Heart right ventricle (tissue), 16 donors: ENCODE measurements at places on chromosomes 12 and 14.

DNA sequence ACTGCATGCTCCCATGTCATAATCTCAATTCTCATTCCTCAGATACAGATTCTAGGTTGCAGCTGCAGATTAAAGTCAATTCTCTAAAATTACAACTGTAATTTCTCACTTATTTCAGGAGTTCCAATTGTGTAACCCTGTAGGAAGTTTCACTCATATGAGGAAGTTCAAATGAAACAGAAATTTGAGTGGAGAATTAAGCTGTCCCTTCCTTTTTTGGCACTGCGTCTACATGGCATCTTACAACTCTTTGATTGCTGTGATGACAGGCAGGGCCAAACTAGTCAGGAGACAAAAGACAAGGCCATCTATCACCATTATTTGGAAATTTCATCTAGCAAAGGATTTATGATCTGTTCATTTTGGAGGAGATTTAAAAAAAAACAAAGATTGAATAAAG is 13.3 kb upstream of the GRIP1 start:
- no peak for DNase-seq

- peak; percentile 44 for DNase-seq
These were observed 759 bp downstream of the NFYB start for GRCh38 chr12:104137001-104137901.

DNA sequence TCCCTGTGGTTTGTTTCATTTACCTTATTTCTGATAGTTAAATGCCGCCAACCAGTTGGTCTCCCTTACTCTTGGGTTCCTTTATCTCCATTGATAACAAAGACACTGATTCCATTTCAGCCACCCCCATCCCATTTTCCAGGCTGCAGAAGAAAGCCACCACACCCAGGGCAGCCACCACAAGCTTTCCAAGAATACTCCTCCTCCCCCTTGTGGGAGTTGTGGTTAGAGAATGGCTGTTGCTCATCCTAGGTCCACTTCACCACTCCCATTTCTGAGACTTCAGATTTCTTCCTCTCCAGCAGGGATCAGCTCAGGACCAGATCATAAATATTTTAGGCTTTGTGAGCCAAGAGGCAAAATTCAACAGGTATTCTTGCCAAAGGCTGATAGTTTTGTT is 73.9 kb downstream of the ANO4 start:
- DNase-seq = no peak

DNA sequence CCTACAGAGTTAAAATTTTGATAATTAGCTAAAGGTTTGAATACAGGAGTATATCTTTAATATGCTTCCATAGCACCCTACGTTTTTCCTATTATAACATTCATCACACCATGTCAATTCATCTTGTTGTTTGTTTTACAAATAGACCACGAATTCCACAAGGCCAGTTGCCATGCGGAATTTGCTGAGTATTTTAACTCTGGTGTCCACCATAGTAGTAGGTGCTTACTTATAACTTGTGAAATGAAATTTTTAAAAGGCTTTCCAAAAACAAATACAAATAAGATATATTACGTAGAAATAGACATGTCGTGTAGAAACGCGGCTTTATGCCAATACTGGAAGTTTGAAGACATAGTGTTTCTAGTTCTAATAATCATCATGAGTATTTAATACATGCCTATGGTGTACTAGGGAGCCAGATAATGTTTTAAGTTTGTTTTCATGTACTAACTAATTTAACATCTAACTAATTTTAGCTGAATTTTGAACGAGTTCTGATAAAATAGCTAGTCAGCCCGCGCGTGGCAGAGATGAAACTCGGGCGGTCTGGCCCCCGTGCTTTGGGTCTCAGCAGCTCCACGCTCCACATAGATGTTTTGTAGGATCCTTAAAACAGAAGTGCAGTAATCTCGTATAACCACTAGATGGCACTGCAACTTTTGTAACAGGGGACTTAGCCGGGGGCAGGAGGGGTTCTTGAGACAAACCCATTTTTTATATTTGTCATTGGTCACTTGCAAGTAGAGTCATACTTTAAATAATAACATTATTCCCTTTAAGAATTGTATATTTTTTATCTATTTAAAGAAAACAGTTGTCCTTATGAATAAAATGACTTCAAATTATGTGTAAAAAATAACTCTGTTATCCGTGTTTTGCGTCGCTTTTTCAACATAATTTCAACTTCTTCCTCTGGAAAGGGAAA is 10.2 kb downstream of the CD69 start:
- peak; percentile 48 for DNase-seq

DNA sequence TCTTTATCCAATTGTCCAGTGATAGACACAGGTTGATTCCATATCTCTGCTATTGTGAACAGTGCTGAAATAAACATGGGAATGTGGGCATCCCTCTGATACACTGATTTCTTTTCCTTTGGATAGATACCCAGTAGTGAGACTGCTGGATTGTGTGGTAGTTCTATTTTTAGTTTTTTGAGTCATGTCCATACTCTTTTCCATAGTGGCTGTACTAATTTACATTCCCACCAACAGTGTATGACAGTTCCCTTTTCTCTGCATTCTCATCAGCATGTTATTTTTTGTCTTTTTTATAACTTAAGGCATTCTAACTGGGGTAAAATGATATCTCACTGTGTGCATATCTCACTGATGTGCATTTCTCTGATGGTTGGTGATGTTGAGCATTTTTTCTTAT is 24.8 kb upstream of the VASH1 start:
- no peak for DNase-seq

GRCh38 chr12:5076761-5077160 is 33.1 kb downstream of the KCNA5 start:
- peak; percentile 33 for DNase-seq

- DNase-seq = no peak
These were observed 14.2 kb upstream of the DLK1 start for GRCh38 chr14:100712490-100712889.

- no peak for DNase-seq
These were observed 834 bp downstream of the COCH start for GRCh38 chr14:30874999-30875787.

GRCh38 chr14:59816941-59817340 is 53.6 kb downstream of the RTN1 start:
- no peak for DNase-seq

- no peak for DNase-seq
These were observed 727.3 kb downstream of the NRXN3 start for GRCh38 chr14:78897443-78897842.

DNA sequence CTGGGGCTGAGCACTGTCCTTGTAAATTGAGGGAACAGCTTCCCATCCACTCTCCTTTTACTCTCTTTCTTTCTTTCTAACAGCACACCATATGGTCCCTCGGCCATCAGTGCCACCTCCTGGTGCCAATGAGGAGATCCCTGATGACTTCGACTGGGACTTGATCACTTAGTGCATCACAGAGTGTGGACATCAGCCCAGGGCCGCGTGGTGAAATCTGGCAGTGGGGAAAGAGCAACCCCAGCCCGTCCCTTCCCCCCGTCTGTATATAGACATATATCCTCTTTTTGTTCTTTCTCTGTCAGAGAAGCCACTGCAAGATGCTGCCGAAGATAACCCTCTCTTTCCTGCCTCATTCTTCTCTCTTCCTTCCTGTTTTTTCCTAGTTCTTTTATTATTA is 13.5 kb downstream of the C3AR1 start:
- no peak for DNase-seq

DNA sequence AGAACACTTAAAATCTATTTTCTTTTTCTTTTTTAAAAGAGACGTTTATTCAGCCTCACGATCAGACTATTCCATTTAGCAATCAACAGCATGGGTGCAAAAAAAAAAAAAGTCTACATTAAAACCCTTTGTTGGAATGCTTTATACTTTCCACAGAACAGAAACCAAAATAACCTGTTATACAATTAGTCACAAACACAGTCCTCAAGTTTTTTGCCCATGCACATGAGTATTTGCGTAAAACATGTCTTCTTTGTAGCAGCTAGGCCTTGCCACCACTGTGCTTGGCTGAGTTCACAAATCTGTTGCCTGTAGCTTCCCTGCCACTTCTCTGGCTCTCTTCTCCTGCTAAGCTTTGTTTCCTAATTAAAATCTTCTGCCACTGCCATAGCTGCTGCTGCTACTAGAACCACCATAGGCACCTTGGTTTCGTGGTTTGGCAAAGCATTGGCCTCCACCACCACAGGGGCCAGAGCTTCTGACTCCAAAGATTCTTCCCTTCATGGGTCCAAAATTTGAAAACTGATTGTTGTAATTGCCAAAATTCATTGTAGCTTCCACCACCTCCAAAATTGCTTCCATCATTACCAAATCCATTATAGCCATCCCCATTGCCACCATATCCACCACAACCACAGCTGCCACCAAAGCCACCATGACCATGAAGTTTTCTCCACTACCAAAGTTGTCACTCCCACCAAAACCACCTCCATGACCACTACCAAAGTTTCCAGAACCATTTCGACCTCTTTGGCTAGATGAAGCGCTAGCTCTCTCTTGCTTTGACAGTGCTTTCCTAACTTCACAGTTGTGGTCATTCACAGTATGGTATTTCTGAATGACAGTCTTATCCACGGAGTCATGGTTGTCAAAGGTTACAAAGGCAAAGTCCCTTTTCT is 38.1 kb downstream of the KLRG1 start:
- no peak for DNase-seq

DNA sequence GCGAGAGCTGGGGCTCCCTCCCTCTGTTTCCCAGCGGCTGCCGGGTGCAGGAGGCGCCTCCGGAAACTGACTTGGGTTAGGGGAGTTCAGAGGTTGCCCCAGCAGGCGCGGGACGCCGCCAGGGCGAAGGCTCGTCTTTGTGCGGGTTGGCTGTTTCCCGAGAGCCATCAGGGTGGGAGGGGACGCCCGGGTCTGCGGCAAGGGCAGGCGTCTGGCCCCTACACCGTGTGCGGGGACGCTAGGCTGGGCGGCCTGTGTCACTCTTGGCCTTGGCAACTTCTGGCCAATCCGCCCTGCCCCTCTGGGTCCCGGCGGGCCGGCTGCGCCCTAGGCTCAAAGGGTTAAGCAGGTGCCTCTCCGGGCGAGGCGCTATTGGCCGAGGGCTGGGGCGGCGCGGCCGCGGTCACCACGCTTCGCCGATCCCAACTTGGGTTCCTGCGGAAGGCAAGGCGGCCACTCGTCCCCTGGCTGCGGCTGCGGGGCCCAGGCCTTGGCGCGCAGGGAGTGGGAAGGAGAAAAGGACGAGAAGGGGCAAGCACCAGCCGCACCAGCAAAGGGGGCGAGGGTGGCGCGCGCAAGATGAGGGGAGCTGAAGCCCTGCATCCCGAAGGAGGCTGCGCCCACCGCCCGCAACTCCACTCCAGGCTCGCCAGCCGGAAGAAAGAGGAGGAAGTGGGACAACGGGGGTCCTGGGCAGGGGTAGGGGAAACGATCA is 5.6 kb upstream of the NPAS3 start:
- DNase-seq = no peak

GRCh38 chr12:124852329-124852831 is 11.3 kb downstream of the SCARB1 start:
- DNase-seq = peak; percentile 62

DNA sequence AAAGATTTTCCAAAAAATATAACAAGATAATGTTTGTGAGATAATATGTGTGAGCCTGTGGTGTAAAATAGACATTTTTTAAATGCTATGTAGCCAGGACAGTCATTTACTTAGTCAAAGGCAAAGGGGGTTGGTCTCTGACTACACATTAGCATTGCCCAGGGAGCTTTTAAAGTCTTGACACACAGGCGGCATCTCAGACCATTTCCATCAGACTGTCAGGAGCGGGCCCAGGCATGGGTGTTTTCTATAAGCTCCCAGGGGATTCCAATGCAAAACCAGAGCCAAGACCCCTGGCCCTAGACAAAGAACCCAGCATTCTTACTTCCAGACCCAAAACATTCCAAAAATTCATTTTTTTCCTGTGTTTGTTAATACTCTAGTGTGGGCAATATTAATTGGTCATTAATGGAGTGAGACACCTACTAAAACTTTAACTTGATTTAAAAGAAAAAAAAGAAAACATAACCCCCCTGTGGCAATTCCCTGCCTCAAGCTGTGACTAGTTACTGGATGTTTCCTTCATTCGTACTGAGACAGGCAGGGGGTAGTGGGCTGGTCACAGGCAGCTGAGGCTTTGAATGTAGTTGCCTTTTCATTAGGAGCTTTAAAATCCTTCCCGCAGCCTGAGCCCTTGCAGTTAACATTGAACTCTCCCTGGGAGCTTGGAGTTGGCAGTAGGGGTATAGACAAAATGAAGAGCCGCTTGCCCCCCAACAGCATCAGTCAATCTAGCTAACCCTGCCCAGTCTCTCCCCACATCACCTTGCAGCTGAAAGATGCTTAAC is 103.7 kb downstream of the CMKLR1 start:
- no peak for DNase-seq

DNA sequence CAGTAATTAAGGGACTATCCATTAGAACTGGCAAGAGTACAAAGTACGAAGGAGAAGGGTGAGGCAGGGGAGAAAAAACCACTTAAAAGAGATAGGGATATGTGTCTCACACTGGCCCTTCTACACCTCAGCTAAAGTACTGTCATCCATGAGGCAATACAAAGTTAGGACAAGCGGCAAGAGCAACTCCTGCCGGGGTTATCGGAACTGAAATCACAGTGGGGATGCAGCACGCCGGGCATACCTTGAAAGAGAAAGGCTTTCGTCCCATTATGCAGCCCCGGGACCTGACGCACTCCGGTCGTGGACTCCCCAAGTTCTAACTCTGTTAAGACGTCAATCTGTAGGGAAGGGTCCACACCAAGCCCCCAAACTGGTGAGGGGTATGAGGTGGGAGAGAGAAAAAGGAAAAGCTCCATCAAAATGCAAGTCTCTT is 1.1 kb downstream of the NELL2 start:
- DNase-seq = no peak

DNA sequence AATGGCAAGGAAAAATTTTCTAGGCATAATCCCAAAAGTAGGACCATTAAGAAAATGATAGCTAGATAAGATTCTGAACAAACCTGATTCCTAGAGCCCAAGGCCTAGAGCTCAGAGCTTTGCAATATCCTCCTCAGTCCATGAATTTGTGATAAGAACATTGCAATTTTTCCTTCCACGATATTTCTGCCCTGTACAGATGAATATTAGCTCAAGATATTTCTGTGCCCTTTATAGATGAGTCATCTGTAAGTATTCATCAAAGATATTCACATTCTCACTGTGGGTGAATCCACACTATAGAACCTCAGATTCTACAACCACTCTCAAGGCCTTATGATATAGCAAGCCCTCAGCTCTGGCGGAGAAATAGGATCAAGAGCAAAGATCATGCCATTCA is 37.5 kb downstream of the EAPP start:
- no peak for DNase-seq

- DNase-seq = no peak
These were observed 252.5 kb downstream of the RPL10L start for GRCh38 chr14:46399049-46399448.

- no peak for DNase-seq
These were observed 79.5 kb downstream of the EGLN3 start for GRCh38 chr14:33871394-33871793.

DNA sequence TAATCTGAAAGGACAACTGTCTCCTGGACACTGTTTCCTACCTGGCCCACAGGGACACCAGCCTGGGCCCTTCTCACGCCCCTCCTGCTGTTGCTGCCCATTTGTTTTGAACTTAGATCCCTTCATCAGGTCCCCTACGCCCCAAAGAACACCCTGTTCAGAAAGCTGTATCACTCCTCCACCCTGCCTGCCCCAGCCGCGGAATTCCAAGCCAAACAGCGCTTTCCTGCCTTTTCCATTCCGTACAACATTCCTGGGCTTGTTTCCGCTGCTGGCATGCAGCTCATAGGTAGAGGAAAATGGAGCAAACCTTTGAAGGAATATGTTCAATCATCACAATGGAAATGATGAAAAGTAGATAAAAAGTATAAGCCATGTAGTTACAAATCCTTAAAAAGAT is 12.8 kb upstream of the GSG1 start:
- DNase-seq = no peak
